Hypothalamus (tissue), 51 donors: ENCODE measurements at places on chromosomes 4 and X.
A peak's percentile ranks its signal among the peaks of the same experiment; 100 is the strongest.

- peak; percentile 19 for DNase-seq
These were observed 2.2 kb downstream of the SLIT2 start for GRCh38 chr4:20253735-20254409.

GRCh38 chr4:185201977-185202962, 1.5 kb downstream of the CFAP97 start:
- no peak for DNase-seq

DNA sequence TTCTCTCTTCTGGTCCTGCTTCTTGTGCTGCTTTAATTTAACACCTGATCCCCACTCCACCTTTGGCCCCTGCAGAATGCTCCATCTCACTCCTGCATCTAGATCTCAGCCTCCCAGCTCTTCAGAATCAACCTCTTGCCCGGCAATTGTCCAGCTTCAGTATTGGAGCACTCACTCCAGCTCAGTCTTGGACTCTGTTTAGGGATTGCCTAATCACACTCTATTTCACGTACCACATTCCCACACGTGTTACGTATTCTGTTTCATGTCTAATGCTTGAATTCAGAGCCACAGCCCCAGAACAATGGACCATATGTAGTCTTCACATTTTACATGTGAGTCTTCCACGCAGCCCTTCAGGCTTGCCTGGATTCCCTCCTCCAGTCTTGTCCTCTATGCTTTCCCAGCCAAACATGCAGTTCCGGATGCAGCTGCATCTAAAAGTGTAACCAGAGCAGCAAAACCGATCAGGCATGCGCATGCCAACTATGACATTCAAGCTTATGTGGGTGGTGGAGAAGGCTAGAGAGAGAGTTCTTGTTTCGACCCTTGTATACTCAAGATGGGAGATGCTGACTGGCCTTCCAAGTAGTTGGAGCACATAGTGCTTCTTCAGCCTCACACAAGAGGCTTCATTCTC, 105.2 kb upstream of the FAM9A start:
- DNase-seq: no peak

DNA sequence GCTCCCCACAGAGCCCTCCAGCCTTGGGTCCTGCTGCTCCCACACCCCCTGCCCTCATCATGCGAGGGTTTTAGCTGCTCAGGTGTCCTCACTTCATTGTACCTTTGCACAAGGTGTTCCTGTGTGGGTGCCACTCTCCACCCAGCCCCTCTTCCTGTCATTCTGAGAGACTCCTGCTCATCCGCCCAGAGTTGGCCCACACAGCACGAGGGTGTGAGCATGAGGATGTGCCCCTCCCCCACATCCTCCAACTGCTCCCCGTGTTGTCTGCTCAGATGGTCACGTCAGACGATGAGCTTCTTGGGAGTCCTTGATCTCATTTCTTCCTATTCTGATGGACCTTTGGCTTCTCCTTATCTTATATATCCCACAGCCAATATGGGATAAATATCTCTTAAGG, 53.2 kb downstream of the HTT-AS start:
- DNase-seq: no peak

DNA sequence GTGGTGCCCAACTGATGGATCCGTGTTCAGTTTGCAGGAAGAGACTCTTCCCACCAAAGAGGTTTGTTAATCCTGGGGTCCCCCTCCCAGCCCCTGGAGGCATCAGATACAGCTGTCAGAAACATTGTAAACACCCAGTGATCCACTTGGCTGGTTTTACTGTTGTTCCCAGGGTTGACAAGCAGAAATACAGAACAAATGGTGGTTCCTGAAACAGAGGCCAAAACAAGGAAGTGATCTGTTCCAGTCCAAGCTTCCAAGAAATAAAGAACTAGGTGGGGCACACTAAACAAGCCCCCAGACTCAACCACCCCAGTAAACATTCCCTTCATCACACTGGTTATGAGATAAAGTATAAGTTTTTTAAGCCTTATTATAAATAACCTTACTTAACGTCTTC, 1.4 kb downstream of the TMLHE start:
- no peak for DNase-seq

DNA sequence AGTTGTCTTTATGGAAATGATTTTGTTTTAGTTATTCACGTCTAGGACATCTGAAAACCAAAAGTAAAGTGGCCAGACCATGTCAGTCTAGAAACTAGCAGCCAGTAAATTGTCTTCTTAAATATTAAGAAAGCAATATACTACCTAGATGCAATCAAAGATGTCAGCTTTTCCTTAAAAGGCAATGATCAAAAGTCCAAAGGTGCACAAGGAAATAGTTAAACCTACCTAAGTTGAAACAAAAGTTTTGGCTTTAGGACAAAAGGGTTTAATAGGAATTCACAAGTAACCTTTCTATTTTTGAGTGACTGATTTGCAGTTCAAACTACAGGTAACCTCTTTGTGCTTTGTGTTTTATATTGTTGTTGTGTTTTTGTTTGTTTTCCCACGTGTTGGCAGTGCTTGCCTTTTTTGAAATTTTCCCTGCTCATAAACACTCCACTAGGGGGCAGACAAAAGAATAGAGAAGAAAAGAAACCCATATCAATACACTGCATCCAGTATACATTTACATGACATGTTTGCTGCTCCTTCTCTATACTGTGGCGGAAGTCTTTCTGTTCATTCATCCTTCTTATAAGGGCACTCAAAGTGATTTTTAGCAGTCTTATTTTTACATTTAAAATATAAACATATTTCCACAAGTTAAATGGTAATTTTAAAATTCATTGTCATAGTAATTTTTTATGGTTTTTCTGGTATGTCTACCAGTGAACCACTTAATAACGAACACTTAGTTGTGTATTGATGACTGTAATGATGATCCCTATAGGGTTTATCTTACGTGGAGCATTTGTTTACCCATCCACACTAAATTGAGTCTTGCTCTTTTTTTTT, 62.7 kb downstream of the GAB1 start:
- no peak for DNase-seq

- DNase-seq: no peak
These were observed 10.1 kb upstream of the ADH1A start for GRCh38 chr4:99300934-99301333.

DNA sequence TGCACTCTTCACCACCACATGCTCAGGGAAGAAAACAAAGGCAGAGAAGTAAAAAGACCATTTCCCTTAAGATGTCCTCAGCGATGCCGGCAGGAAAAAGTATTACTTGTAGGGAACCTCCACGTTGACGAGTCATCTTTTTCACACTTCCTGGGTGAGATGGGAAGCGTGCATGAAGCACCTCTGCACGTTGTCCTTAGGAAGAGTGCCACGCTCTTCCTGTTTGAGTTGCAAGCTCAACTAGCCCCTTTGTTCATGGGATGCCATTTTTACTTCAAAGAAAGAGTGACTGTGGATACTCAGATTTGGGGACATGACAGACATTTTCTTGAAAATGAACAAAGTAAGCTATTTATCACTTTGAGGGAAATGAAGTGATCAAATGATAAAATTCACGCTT, 33.8 kb downstream of the DCTD start:
- DNase-seq: no peak

DNA sequence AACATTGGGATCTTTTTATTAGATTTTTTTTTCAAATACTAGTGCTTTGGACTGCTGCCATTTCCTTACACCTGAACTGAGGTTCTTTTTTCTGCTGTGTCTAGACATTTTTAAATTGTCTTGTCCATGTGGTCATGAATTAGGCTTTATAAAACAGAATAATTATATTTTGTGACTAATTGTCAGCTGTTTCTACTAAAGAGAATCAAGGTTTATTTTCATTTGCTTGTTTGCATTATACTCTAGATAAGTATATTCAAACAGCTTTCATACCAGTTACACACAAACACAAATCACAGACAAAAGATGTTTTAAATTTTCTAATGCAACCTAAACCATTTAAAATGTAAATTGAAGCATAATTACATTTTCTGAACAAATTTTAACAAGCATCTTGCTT, 194.7 kb downstream of the GALNTL6 start:
- DNase-seq: no peak

- peak; percentile 24 for DNase-seq
These were observed 48.7 kb upstream of the BCOR start for GRCh38 chrX:40146262-40147125.

- DNase-seq: no peak
These were observed 74.2 kb downstream of the AASDH start for GRCh38 chr4:56313132-56313531.

GRCh38 chr4:100836929-100837328, 319.1 kb upstream of the EMCN start:
- no peak for DNase-seq

DNA sequence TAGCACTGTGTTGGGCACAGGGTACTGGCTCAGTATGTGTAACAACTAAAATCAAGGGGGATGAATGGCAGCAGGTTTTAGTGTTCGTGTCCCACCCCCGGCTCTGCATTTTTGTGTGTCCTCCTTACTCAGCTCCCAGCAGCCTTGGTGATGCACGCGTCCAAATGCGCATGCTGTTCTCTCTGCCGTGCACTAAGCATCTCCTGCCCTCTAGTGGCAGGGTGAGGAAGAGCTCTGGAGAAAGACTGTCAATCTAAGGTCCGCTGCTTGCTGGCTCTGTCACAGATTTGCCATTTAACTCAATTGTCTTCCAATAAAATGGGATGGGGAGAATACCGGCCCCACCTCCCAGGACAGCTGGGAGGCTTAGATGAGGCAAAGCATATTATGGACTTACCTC, 61.4 kb downstream of the WFS1 start:
- no peak for DNase-seq

DNA sequence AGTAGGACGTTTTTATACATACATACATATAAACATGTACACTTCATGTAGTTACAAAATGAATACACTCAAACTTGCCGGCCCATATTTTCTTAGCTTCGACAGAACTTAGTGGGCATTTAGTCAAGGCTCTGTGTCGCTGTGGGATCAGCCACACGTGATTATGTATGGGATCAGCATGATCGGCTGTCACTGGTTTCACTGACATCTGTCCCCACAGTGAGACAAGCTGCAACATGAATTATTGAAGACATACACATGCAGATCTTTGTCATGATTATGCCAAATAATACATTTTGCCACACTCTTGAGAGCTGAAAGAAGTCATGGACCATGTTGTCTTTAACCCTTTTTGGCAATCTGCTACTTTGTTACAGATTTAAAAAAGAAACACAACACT, 38.2 kb upstream of the NAA11 start:
- no peak for DNase-seq

- no peak for DNase-seq
These were observed 1115.4 kb downstream of the STPG2 start for GRCh38 chr4:97027728-97028410.

DNA sequence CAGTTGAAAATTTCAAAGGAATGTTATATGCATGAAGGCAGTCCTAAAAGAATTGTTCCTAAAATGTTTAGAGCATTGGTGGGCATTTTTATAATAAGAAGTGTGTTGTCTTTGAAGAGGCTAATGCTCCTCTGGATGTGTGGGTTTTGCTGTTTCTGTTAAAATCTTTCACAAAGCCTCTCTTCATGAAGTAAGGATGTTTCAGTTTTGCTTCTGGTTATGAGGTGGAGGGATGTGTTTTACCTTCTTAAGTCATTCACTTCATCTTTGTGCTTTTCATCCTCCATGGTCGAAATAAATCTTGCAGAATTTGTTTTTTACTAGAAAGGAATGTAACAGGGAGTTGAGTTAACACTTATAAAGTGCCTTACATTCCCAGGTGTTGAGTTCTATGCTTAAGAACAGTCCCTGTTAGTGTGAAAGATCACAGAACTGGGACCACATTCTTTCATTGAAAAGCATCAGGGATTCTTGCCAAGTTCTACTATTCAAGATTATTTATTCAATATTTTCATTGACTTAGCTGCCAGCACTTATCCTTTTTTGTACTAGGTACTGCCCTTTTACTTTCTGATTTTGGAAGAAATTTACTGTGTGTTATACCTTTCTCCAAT, 21.1 kb downstream of the FHIP1A start:
- no peak for DNase-seq

GRCh38 chr4:2277956-2278355, 16.0 kb upstream of the MXD4 start:
- DNase-seq: no peak

GRCh38 chr4:13539619-13540445, 4.5 kb downstream of the NKX3-2 start:
- no peak for DNase-seq

DNA sequence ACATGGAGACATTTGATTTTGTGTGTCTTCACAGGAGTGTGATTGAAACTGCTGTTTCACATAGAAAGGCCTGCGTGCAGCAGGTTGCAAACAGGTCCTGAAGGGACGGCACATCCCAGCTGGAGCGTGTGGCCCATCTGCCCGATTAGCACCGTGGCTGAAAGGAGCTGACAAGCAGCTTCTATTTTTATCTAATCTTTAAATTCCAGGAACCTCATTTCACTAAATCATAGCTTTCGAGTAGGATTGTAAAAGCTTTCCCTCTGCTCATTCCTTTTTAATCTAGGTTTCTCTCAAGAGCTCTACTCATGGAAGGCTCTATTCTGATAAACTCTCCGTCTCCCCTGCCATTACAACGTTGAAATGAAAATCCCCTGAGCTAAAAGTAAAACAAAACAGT, 106.8 kb downstream of the FSTL5 start:
- no peak for DNase-seq

- no peak for DNase-seq
These were observed 289.5 kb upstream of the BOD1L1 start for GRCh38 chr4:13917015-13917414.

DNA sequence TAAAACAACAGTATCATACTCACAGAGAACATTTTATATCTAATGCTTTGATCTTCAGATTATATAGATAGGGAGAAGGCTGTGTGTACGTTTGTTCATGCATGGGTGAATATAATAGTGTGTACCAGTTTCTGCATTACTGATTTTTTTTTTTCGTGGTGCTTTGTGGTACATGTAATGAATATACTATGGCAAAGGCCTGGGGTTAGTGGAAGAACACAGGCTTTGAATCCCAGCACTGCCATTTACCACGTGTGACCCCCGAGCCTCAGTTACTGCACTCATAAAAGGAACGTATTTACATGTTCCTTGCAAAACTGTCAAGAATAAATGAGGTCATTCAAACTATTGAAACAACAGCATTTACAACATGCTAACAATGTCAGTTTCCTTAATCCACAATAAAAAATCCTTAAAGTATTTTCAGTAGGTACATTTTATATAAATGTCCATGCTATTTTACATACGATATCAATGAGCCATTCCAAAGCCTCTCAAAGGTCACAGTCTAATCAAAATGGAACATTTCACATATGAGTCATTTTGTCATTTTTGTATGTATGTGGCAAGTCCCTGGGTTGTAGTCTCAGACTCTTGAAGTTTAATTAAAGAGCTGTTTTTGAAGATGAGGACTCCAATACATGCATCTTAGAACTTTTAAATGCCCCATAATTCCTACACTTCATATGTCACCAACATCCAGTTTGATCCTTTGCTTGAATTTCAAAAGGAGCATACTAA, 242.8 kb downstream of the PPP3CA start:
- no peak for DNase-seq

DNA sequence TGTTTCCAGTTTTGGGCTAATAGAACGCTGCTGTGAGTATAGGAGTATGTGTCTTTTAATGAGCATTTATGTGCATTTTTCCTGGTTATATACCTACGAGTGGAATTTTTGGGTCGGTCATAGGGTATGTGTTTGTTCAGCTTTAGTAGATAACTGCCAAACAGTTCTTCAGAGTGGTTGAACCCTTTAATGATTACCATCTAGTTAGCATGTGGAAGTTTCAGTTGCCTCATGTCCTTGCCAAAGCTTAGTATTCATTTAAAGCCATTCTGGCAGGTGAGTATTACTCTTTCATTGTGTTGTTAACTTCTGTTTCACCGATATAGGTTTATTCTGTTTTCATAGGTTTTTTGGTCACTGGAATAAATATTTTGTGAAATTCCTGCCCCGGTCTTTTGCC, 229.1 kb downstream of the ARHGAP10 start:
- no peak for DNase-seq
